ENCODE measurements at places on chromosomes 11 and 22.

GRCh38 chr22:22666307-22667091 is 22.1 kb downstream of the GGTLC2 start:
- peak; percentile 52 for DNase-seq

DNA sequence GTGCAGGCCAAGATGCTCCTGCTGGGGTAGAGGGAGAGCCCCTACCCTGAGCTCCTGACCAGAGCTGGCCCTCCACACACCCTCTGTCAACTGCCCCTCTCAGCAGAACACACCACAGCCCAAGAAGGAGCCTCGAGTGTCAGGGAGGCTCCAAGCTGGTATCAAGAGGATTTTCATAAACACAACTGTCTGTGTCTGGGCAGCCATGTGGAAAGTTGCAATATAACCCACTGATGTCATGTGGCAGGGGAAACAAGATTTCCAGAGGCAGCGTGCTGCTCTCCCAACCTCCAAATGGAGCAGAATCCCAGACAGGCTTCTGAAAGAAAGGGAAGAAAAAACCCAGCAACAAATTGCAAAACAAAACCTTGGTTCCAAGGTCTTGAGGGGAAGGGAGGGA is 569.9 kb downstream of the BUD13 start:
- DNase-seq = no peak

GRCh38 chr11:35029979-35030682 is 108.8 kb upstream of the CD44 start:
- DNase-seq = peak; percentile 68

- DNase-seq = no peak
Measured at GRCh38 chr22:44371741-44372525, 59.2 kb upstream of the SHISAL1 start.

DNA sequence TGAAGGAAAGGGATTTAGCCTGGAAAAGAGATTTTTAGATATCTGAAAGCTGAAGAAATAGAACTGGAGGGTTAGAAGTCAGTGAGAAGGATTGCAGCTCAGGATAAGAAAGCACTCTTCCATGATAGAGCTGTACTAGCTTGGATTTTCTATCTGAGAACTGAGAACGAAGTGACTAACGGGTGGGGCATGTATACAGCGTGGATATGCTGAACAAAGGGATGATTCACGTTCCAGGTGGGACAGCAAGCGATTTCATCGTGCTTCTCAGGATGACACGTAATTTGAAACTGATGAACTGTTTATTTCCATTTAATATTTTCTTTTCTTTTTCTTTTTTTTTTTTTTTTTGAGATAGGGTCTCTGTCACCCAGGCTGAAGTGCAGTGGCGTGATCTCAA is 53.0 kb downstream of the GRAMD1B start:
- peak; percentile 73 for DNase-seq

DNA sequence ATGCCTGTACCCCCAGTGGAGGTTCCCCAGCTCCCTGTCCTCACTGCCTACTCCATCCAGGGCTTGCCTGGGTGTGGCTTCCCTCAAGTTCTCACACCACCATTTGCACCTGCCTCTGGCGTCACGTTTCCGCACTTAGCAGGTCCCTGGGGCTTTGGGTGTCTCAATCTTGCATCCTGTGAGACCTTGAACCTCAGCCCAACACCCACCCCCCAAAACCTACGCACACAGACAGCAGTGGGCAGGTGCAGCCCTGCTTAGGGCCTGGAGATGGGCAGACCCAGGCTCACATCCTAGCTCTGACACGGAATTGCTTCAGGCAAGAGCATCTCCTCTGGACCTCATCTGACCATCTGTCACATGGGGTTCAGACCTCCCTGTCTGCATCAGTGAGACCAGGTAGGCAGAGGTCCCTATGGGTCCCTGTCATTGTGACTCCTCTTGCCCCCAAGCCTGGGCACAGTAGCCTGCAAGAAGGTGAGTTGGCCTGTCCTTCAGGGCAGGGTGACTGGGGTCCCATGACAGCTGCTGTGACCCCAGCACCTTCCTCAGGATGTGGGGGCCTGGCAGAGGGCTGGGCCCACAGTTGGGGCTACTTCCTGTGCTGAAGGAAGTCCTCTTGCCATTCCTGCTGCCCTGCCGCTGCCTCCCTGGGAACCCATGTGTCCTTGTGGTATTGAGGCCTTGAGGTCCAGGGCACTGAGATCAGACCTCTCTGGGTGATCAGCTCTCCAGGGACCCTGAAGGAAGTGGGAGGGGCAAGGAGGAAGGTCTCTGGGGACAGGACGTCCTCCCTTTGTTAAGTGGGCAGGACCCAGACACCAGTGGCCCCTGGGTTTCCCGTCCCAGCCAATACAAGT is 2.0 kb downstream of the SIPA1 start:
- DNase-seq = no peak

GRCh38 chr11:33389635-33390034 is 132.5 kb downstream of the HIPK3 start:
- DNase-seq = no peak

- no peak for DNase-seq
Measured at GRCh38 chr11:35098855-35099254, 40.1 kb upstream of the CD44 start.

DNA sequence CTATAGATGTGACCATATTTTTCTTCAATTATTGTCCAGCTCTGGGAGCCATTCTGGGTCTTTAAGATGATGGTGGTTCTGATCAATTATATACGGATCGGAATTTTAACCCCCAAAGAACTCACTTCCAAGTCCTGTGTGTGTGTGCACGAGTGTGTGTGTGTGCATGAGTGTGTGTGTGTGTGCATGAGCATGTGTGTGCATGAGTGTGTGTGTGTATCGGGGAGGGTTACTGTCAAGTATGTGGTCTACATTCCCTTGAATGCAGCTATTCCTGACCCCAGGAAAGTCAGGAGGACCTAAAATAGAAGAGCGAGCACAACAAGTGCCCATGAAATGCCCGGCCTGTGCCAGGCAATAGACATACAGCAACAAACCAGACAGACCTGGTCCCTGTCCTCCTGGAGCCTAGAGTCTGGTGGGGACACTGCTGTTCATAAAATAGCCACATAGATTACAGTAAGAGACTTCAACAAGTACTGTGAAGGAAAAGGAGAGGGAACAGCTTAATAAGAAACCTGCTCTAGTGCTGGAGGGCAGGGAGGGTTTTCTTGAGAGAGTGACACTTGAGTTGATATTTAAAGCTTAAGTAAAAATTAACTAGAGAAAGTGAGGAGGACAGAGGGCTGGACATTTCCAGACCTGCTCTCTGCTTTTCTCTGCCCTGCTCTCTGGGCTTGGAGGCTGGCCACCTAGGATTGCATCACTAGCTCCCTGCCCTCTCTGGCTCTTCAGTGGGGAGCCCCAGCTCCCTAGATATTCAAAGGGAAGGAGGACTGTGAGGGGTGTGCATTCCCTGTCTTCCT is 66.1 kb upstream of the SPON1 start:
- no peak for DNase-seq

DNA sequence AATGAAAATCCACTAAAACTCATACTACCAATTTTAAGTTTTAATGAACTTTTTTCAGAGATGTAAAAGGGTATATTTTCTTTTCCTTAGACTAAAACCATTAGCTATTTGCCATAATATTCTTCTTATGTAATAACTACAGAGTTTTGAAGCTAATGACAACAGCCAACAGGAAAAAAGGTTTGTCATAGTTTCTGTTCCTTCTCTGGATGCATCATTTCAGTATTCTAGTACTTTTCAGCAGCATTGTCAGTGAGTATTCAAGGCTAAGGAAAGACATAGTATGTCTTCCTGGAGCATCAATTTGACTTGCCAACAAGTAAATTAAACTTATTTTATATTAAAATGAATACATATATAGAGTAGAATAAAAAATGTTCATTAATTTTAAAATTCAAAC is 166.0 kb downstream of the METTL15 start:
- DNase-seq = no peak

- no peak for DNase-seq
Measured at GRCh38 chr11:74896311-74896710, 52.6 kb downstream of the XRRA1 start.

- no peak for DNase-seq
Measured at GRCh38 chr11:9016916-9017642, 13.3 kb upstream of the NRIP3 start.

DNA sequence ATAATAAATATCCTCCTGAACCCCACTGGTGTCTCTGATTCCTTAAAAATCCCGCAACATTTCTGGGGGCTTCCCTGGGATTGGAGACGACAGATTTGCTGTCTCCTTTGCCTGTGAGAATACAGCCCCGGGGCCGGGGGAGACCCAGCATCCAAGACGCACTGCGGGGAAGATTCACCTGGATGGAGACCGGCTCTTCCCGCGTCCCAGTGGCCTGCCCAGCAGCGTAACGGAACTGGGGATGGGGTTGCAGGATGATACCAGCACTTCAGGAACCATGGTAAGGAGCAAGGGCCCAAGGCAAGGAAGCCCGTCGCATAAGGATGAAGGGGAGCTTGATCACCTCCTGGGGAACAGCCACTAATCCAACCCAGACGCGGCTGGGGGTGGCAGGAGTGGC is 53.3 kb upstream of the OR4C15 start:
- DNase-seq = no peak

- peak; percentile 95 for DNase-seq
Measured at GRCh38 chr11:110196241-110196754, 100.1 kb downstream of the RDX start.

- DNase-seq = no peak
Measured at GRCh38 chr22:46077669-46078099, 72.6 kb upstream of the PPARA start.

DNA sequence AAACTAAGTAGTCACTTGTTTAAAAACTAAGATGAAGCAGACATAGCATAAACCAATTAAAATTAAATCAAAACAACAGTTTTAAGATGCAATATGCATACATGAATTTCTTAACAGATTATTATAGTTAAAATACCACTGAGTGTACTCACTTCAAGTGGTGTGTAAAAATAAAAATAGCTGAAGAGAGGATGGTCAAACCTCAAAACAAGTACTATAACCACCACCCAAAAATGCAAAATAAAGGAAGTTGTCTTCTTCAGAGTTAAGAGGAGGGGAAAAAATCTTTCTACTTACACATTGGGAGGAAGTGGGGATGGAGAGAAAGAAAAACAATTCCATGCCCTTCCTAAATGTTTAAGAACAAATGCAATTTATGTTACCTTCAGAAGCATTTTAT is 31.9 kb downstream of the RRAS2 start:
- no peak for DNase-seq

DNA sequence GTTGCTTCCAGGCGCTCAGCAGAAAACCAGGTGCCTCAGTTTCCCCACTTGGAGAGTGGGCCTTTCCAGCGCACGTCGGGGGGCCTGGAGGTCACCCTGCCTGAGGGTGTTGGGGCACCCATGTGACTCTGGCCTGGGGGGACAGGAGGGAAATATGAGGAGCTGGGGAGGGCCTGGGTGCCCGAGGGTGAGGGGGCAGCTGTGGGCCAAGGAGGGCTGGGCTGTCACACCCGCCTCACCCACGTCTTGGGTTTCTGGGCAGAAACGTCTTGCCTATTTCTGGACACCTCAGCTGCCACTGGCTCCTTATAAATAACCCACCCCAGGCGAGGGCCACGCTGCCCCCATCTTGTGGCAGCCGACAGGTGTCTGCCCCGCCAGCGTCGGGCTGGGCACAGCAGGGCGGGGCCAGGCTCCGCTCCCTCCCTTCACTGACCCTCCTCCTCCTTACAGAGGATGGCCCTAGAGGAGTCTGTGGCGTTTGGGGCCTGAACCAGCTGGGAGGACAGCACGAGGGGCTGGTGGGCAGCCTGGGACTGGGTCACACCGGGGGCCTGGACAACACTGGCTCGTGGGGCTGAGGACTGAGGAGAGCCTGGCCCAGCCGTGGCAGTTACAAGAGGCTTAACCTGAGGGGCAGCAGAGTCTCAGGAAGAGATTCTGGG is 1.5 kb downstream of the TNNT3 start:
- DNase-seq = no peak

DNA sequence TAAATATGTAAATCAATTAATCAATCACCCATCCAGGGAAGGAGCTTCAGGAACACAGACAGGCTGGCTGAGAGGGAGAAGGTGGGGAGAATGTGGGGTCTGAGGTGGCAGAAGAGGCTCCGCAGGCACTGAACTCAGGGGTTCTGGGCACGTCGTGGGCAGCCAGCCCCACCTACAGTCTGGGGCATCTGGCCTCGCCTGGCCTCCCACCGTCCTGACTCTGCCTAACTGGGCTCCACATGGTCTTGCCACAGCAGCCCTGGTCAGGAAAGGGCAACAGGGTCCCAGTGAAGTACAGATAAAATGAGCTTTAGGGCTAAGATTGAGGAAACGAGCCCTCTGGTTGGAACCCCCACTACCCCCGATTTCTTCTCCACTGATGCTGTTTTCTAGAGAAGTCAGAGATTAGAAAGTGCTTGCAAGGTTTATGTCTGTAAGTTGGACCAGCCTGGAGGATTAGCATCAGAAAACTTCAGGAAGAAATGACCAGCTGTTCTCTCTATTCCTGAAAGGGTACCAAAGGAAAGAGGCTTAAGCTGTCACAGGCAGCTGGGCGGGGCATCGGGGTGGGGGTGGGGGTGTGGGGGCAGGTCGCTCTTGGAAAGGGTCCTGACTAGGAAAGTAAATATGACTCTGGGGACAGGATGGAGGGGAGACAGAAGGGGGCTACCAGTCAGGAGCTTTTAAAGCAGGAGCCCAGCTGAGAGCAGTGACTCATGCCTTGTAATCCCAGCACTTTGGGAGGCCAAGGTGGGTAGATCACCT is 261.7 kb downstream of the BUD13 start:
- no peak for DNase-seq

GRCh38 chr22:49962751-49963646 is 2.4 kb downstream of the PIM3 start:
- no peak for DNase-seq

DNA sequence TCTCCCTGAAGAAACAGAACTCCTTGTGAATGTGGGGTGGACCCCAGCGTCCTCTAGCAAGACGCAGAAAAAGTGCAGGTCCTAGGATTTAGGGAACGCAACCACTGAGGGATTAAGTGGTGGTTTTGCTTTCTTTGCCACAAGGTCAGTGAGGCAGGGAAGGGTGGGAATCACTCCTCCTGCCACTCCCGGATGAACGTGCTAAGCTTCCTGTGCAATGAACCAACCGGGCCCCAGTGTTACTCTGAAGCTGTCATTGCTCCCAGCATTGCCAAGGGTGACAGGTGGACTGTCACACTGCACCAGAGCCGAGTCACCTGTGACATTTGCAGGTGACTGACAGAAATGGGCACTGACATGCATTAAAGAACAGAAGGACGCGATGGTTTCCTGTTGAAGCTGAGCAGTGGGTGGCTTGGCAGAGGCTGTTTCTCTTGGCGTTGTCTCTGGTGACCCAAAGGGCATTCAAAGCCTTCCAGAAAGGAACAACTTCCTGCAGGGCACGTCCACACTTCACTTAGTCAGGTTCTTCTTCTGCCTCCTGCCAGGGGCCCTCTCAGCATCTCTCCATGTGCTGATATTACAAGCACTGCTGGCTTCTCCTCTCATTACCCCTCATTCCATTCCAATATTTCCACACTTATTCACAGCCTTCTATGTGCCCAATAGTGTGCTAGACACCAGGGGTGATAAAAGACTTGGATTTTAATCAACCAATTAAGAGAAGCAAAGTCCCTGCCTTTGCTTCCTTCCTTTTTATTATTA is 9.7 kb downstream of the KIRREL3 start:
- DNase-seq = no peak

DNA sequence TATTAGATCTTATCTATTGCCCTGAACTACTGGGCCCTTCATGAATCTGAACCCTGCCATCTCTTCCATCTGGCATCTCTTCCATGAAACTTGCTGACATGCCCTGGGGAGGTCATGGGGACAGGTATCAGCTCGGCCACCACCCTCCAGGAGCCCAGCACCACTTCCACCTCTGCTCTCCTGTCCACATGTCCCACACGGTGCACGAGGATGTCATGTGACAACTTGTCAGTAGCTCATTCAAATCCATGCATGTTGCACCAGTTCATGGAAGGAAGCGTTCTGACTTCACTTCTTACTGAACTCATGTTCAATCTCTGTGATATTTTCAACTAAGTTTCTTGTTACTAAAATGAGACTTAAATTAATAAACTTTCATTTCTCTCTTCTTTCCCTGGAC is 16.6 kb downstream of the YPEL1 start:
- no peak for DNase-seq
